ENCODE measurements at places on chromosomes 12 and 14. TPM values are rescaled to one million over a fixed set of nuclear protein-coding genes. Genes with fewer than 3 reads are reported as not detected.

GRCh38 chr12:57909611-57910010 lies 31.8 kb upstream of the ATP23 start:
- DNase-seq = no peak

DNA sequence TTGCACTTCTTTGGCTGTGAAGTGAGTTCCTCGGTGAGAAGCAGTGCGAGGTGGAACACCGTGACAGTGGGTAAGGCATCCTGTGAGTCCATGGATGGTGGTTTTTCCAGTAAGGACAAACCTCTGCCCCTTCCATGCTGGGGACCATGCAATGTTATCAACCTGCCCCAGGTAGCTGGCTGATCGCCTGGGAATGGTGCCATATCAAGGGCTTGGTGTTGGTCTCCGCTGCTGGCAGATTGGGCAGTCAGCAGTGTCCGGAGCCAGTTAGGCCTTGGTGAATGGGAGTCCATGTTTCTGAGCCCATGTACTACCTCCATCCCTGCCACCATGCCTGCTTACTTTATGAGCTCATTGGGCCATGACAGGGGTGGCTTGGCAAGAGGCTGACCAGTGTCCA lies 114.7 kb upstream of the C14orf180 start:
- DNase-seq = no peak

GRCh38 chr14:78455896-78456435 lies 285.8 kb downstream of the NRXN3 start:
- no peak for DNase-seq

- no peak for DNase-seq
Measured at GRCh38 chr12:104708891-104709290, 249.2 kb downstream of the SLC41A2 start.

GRCh38 chr14:92973261-92973797 lies 50.4 kb downstream of the CHGA start:
- peak; percentile 66 for DNase-seq

Gene A2M
- 0.95 TPM for total RNA-seq

Gene REC8
- not detected for total RNA-seq

Gene PRICKLE1
- total RNA-seq = 2.4 TPM

GRCh38 chr14:64671591-64671990 lies 32.6 kb upstream of the PLEKHG3 start:
- DNase-seq = peak; percentile 68

DNA sequence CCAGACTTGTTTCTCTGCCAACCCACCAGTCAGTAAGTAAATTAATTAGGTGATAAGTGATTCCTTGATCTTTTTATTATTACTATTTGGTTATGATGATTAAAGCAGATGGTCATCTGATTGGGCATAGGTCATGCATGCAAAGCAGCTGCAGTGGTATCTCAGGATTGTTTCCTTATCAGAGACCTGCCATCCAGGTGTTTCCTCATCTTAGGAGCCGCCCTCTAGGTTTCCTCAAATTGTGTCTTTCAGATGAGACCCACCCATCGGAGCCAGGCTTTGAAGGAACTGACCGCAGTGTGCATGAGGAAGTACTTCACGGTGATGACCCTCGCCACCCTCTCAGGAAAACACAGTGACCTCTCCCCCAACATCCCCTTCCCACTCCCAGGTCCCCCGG lies 63.3 kb downstream of the ZFP36L1 start:
- DNase-seq = no peak

- no peak for DNase-seq
Measured at GRCh38 chr12:53719649-53720048, 7.6 kb downstream of the CALCOCO1 start.

Gene NGB
- total RNA-seq = not detected

Gene AKAP3
- 0.97 TPM for total RNA-seq

Gene KIF26A
- 1.7 TPM for total RNA-seq

GRCh38 chr12:41186026-41186425 lies 2.1 kb upstream of the PDZRN4 start:
- no peak for DNase-seq

- DNase-seq = peak; percentile 5
Measured at GRCh38 chr12:86914721-86915120, 658.5 kb upstream of the MGAT4C start.

DNA sequence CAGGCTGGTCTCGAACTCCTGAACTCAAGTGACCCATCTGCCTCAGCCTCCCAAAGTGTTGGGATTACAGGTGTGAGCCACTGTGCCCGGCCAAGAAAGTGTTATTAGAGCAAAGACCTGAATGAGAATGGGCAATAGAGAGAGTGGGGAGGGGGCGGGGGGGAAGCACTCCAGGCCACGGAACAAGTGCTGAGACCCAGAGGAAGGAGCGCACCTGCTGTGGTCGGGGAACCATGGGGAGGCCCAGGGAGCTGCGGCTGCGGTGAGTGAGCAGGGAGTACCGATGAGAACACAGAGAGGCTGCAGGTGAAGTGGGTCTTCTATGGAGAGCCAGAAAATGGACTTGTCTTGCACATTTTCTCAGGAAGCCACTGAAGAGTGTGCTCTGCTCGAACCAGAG lies 10.8 kb downstream of the SMIM41 start:
- DNase-seq = no peak

DNA sequence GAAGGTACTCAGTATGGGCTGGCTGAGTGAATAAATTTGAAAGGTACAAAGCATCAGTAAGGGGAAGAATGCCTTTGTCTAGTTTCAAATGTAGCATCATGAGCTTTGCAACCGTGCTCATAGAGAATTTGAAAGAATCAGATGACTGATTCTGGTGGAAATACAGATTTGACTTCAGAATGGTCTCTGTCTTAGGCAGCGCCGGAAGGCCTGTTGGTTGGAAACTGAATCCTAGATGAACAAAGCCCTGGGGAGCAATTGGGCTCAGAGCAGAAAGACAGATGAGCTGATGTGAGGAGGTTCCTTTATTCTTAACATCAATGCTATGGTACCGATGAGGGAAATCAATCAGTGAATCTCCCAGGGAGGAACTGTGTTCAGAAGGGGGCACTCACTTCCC lies 137.3 kb downstream of the SNAPC1 start:
- DNase-seq = no peak

DNA sequence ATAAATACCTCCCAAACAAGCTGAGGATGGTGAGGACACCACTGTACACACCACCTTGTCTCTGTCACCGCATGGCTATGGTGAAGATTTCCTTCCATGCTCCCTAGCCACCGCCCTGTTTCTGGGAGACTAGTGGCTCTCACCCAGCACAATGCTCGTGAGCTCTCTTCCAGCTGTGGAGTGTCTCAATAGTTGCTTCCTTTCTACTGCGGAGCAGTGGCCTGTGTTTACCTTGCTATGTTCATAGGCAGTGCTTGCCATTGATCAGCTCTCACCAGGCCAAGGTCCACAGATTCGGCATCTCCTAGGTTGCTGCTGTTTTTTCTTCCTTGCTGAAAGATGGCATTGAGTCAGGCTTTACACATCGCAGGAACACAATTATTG lies 313.6 kb upstream of the RTL1 start:
- no peak for DNase-seq

DNA sequence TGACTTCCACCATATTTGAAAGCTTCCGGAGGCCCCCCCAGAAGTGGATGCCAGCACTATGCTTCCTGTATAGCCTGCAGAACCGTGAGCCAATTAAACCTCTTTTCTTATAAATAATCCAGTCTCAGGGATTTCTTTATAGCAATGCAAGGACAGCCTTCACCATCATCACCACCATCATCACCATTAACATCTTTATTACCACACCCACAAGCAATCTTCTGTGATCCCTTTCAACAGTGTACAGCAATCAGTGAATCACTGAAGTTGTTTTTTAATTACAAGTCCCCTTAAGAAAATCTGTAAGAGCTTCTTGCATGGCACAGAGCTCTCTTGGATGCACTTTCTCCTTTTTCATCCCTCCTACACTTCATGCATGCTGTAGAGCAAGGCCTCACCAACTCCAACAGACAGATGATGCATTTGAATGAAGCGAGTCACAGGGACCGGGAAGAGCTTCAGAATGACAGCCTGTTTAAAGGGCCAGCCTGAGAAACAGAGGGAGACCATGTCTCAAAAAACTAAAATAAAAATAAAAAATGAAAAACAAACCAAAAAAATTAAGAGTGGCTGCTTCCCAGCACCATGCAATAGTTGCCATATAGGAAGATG lies 83.6 kb upstream of the VASH1 start:
- no peak for DNase-seq

DNA sequence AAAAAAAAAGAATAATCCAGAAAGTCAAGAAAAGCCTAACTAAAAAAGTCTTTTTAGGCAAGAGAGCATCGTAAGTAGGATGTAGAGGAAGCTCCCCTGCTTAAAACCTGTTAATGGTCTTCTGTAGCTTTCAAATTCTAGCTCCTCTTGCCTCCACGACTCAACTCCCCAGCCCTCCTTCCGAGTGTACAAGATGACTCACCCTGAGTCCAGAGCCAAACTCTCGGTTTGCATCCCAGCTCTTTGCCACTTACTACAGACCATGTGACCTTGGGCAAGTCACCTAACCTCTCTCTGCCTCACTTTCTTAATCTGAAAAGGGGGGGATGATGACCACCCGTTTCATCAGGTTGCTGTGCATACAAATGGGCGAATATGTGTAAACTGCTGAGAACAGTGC lies 460.4 kb downstream of the DPF3 start:
- peak; percentile 66 for DNase-seq

Gene TAS2R42
- total RNA-seq = not detected

DNA sequence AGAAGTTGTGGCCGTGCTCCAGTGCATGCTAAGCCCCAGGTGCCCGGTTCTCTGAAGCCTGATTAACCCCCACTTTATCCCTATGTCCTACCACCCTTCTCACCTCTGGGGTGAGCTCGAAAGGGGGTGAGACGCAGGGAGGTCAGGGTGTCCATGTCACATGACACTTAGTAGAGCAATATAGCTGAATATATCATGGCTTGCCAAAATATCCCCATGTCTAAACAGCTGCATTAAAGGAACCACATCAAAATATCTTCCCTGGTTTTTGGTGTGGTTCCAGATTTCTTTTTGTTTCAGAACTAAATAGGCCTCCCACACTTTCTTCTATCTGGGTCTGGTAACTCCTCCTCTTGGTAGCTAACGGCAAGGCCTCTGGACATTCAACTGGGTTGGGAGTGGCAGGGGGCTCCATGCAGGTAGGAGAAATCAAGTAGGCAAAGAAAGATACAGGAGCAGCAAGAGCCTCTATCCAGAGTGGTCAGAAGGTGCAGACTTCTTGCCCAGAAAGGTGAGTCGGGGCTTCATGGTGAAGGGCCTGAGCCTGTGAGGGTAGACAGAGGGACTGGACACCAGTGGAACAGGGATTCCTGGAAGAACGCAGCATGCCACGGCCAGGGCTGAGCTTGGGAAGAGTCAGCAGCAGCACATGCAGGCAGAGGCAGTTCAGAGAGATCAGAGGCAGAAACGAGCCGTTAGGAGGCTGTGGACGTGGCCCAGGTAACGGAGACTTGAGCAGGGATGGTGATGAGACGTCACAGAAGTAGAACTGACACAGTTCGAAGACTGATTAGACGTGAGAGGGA lies 202.8 kb upstream of the DIO3 start:
- no peak for DNase-seq

- DNase-seq = no peak
Measured at GRCh38 chr12:57613427-57614109, 2.3 kb downstream of the ARHGEF25 start.

Gene CHFR
- total RNA-seq = 16.4 TPM

GRCh38 chr12:67747869-67748742 lies 99.6 kb downstream of the DYRK2 start:
- DNase-seq = peak; percentile 33

DNA sequence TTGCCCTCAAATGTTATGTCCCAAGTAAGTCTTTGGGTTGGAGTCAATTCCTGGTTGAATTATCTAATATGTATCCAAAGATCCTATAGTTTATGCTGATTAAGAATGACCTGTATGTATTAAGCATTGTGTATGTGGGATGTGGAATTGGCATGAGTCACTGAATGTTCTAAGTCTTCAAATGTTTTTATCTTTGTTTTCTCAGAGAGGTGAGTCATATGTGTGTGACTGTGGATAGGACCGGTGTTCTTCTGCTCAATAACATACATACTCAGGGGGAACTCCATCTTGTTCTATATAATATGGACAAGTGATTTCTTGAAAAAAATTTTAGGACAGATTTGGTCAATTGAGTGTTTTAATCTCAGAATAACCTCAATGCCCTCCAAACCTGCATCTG lies 57.9 kb downstream of the NAV3 start:
- DNase-seq = peak; percentile 80

Gene KCNC2
- total RNA-seq = not detected

DNA sequence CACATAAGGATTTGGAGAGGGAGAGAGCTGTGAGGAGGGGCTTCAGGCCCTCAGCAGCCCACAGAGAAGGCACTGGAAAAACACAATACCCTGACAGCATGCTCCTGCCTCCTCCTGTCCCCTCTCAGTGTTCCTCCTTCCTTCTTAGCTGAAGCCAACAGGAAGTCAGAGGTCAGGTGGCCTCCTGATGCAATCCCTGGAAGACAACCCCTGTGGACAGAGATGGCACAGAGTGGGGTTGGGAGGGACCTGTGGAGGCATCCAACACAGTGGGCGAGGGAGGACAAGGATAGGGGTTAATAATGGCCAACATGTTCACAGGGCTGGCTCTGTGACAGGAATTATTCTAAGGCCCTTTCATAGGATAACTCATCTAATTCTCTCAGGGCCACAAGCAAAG lies 15.4 kb upstream of the IFI27L2 start:
- DNase-seq = no peak

GRCh38 chr12:105257321-105257728 lies 21.4 kb upstream of the APPL2 start:
- peak; percentile 70 for DNase-seq

Gene CCDC92
- 5.3 TPM for total RNA-seq

DNA sequence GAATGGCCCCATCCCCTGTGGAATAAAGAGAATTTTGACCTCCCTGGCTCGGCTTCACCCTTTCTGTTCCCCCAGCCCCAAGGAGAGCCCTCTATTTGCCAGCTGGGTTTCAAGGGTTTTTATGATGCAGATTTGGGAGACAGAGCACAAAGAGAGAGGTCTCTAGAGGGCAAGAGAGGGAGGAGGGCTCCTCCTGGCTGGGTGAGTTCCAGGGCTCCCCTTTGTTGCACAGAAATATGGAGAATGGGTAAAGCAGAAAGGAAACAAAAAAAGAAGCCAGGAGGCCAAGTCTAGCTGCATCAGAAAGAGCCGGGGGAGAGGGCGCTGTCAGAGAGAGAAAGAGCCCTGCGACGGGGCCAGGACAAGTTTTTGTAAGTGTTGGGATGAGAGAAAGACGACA lies 319.6 kb upstream of the RTL1 start:
- DNase-seq = no peak

Gene IFNG-AS1
- not detected for total RNA-seq

- DNase-seq = no peak
Measured at GRCh38 chr12:57770734-57771133, 1.2 kb downstream of the METTL1 start.

DNA sequence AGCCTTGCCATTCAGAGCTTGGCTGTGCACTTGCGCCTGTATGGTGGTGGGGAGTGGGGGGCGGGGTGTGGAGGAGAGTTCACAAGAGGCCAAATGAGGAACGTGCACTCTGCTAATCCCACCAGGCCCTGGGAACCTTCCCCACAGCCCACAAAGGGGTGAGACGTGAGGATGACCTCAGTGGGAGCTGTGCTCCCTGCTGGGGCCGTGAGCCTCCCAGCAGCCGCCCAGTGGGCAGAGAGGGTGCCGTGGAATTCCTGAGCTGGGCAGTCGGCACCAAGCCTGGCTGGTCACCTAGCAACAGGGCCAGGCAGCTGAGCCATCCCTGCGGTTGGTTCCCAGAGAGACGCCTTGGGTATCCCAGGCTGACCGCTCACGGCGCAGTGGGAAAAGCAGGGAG lies 53.7 kb downstream of the CCNK start:
- peak; percentile 88 for DNase-seq

All from Daoy (cell line).